Kidney epithelial cell (primary cell): ENCODE measurements at places on chromosomes 2 and 18. TPM values are rescaled to one million over a fixed set of nuclear protein-coding genes. Genes with fewer than 3 reads are reported as not detected.

The STPG4 gene
- total RNA-seq, result not detected in 2 replicates

The HIBCH gene
- total RNA-seq, result 6.2 and 7.8 TPM in 2 replicates

The CRACDL gene
- 1.4 TPM in 2 replicates for total RNA-seq

The CFAP221 gene
- total RNA-seq, result 1.0 and 1.8 TPM in 2 replicates

The DSC3 gene
- total RNA-seq, result 3.3 and 3.4 TPM in 2 replicates

The FAM124B gene
- not detected in 2 replicates for total RNA-seq

The FAM228A gene
- total RNA-seq, result 0.29 TPM in 1 of 2 replicates, not detected in the other

The KCNK3 gene
- 13.9 and 15.3 TPM in 2 replicates for total RNA-seq

The BUB1 gene
- total RNA-seq, result 10.2 TPM in 2 replicates

The PSD4 gene
- total RNA-seq, result 12.1 and 13.9 TPM in 2 replicates

The C2orf15 gene
- total RNA-seq, result 6.7 and 7.8 TPM in 2 replicates

The MATN3 gene
- 7.6 TPM in 2 replicates for total RNA-seq

The CHRNA1 gene
- 0.34 TPM in 1 of 2 replicates, not detected in the other for total RNA-seq
